Endodermal cell (in vitro differentiated cells): ENCODE measurements at places on chromosomes 16 and 17. TPM values are rescaled to one million over a fixed set of nuclear protein-coding genes. Genes with fewer than 3 reads are reported as not detected.

DNA sequence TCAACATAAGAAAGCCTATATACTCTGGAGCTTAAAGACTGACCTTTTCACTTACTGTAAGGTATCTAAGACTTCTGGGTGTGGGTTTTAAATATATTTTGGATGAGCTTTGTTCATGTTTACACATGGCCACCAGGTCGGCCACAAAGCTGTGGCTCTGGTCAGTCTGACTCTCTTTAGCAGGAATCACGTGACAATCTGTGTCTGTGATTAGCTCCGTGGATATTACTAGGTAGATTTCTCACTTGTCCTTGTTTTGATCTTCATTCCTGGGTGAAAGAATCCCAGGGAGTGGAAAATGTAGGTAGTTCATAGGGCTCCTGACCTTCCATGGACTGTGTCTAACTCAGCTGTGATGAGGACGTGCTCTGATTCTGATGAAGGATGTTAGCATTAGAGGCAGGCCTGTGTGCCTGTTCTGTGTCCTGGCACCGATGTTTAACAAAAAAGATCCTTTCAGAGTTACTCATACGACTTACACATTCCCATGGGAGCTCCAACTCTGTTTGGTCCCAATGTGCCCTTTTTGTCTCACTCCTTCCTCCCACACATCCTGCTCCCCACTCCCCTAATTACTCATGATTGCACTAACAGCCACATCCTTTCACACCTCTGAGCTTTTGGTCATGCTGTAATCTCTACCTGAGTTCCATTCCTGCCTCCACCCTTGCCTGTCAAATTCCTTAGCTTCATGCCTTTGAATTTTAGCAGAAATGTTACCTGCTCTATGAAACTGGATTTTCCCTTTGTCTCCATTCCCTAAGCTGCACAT, 425.1 kb downstream of the MAF start:
- DNase-seq: no peak

DNA sequence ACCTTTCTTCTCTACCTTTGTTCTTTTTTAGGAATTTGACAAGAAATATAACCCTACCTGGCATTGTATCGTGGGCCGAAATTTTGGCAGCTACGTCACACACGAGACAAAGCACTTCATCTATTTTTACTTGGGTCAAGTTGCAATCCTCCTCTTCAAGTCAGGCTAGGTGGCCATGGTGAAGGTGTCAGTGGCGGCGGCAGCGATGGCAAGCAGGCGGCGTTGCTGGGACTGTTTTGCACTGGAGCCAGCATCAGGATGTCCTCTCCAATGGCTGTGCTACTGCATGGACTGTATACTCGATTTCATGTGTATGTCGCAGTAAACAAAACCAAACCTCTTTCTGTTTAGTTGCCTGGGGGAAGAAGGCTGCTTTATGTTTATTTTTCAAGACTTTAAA, 5.9 kb downstream of the DYNLL2 start:
- DNase-seq: peak; percentile 28

DNA sequence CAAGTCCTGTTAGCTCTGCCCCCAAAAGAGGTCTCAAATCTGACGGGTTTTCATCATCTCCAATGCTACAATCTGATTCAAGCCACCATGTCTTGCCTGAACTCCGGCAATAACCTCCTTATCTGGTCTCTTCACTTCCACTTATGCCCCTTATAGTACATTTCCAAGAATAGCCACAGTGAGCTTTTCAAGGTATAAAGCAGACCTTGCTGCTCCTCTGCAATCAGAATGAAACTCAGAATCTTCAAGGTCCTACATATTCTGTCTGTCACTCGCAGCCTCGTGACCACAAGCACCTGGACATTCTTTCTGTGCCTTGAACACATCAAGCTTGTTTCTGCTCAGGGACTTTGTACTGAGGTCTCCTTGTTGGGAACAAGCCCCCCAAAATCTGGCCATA, 84.7 kb downstream of the YPEL2 start:
- no peak for DNase-seq

The FTO gene
- total RNA-seq: 80.2 and 80.3 TPM in 2 replicates
